ENCODE measurements at places on chromosomes 2 and 18.

- DNase-seq = no peak
Measured at GRCh38 chr2:199315299-199316179, 142.2 kb downstream of the SATB2 start.

GRCh38 chr2:10489842-10490555, 41.9 kb upstream of the ODC1 start:
- no peak for DNase-seq

DNA sequence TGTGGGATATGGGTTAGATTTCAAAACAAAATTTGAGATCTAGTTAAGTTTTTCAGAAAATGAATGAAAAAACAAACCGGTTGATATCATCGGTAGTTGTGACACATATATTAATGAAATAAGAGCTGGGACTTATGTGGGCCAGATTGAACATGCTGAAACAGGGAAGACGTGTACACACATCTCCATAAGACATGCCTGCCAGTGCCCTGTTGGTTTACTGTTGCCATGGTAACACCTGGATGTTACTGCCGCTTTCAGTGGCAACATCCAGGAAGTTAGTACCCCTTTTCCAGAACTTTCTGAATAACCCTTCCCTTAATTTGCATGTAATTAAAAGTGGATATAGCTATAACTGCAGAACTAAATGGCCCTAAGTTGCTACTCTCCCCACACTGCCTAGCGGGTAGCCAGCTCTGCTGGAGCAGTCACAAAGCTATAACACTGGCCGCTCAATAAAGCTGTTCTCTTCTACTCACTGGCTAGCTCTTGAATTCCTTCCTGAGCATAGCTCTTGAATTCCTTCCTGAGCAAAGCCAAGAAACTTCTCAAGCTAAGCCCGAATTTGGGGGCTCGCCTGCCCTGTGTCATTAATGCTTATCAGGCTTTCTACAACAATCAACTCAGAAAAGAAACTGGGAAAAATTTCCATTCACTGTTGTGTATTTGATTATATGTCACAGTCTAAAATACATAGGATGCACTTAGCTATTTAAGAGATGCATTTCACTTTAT, 776.3 kb upstream of the CDH7 start:
- no peak for DNase-seq

DNA sequence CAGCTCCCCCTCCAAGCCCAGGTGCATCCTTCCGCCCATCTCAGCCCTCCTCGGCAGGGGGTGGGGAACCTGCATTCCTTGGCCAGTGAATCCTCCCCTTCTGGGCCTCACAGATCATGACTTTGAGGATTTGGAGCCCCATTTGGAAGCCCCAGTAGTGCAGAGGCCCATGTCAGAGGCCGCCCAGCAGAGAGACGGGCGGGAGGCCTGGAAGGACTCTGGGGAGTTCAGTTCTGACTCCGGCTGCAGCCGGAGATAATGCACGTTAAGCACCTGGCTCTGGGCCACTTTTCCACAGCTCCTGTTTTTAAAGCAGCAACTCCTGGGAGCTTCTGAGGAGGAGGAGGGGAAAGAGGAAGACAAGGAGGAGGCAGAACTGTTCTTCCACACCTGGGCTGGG, 14.9 kb downstream of the ATOH8 start:
- no peak for DNase-seq

DNA sequence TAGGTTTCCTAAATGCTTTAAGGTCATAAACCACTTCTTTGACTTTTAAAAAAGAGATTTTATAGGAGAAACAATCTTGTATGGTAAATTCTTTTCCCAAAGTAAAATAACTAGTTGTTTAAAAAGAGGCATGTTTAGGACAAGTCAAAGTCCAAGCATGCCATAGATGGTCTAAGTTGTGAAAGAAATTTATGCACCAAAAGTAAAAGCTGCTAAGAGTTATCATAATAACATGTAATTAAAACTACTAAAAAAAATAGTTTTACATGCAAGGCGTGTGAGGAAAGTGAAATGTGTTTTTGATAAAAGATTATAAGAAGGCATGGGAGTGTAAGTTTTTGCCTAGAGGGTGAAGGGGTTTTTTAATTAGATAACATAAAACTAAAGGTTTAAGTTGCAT, 22.5 kb downstream of the FAM210A start:
- DNase-seq = no peak

DNA sequence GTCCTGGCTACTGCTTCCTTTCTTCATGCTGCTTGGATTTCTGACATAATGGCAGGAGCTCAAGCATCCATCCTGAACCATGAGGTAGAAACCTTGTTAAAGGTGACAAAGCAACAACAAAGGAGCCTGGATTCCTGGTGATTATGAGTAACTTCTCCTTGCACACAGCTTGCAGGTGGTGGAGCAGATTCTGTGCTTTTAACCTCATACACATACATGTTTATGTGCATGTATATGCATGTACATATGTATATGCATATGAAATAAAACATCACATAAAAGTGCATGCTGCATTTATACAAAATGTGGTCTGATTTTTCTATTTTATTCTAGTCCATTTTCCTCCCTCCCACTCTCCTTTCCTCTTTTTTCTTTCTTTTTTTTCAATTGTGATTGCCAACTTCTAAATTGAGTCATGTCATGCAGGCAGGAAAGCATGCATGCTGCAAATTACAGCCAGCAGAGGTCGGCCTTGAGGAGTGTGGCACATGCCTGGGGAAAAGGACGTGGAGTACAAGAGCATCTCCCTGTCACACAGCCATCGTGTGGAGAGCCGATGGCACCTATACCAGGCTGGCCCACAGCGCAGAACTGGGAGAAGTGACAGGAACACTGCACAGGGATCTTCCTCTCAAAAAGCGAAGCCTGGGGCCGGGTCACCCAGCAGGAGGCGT, 17.9 kb downstream of the LCT start:
- DNase-seq = no peak

- no peak for DNase-seq
Measured at GRCh38 chr2:66582987-66583880, 148.3 kb downstream of the MEIS1 start.

GRCh38 chr2:127575185-127575765, 39.8 kb downstream of the MYO7B start:
- DNase-seq = no peak

- DNase-seq = no peak
Measured at GRCh38 chr2:21228041-21228895, 104.5 kb downstream of the TDRD15 start.

GRCh38 chr18:60892855-60893254, 440.4 kb upstream of the CDH20 start:
- DNase-seq = no peak

DNA sequence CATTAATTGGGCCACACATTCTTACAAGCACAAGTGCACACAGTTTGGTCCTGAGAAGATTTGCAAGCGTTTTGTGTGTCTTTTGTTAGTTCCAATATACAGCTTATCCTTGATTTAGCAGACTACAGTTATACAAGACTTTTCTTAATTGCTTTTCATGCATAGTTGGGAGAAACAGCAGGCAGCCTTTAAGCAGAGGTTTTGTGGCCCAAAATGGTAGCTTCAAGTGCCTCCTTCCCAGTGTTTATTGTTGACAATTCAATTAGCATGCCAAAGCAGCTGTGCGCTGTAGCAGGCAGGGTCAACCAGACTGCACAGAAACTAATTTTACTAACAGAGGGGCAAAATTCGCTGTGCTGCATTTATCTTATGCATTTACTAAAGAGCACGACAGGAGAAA, 47.5 kb downstream of the FRZB start:
- no peak for DNase-seq

GRCh38 chr2:195477248-195477995, 179.6 kb upstream of the SLC39A10 start:
- DNase-seq = no peak

DNA sequence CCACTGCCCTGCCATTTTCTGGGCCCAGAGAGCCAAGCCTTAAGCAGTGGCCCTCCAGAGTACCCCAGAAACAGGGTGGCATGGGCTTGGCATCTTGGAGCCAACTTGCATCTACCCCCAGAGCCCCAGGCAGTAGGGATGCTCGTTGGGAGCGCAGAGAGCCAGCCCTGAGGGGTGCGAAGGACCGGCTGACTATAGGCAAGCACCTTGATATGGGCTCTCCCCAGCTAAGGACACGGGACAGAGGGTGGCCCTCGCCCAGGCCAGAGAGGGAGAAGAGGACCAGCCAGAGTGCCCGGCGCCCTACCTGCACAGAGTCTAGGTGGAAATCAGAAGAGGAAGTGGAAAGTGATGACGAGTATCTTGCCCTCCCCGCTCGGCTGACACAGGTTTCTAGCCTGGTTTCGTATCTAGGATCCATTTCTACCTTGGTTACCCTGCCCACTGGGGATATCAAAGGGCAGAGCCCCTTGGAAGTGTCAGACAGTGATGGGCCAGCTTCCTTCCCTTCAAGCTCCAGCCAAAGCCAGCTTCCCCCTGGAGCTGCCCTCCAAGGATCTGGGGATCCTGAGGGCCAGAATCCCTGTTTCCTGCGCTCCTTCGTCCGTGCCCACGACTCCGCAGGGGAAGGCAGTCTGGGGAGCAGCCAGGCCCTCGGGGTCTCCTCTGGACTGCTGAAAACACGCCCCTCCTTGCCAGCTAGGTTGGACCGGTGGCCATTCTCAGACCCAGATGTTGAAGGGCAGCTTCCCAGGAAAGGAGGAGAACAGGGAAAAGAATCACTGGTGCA, 16.2 kb downstream of the CEP68 start:
- DNase-seq = no peak

GRCh38 chr2:180004731-180005130, 2.4 kb downstream of the CWC22 start:
- no peak for DNase-seq

DNA sequence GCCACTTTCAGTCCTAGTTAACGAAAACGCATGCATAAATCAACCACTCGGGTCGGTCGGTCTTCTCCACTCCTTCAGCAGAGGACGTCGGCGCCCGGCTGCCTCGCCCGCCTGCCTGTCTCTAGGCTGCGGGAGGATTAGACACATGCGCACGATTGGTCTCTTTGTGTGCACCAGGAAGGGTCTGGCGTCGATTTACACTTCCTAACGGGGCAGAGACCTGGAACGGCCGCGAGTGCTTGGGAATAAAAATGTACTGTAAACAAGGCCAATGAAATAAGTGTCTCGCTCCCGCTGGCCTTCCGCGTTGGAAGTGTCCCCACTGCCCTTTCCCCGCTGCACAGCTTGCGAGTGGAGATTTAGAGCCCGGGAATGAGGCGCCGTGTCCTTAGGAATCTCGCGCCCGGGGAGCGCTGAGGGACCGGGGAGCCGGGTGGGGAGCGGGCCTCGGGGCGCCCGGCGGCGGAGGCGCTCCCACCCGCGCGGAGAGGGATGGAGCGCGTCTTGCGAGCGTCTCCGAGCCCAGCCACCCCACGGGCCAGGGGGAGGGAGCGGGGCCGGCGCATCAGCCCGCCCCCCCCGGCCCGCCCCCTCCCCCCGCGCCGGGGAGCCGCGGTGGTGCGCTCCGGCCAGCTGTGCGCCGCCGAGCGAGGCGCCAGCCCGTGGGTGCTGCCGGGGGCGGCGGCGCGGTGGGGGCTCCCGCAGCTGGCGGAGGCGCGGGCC, at the start of gene DOK6:
DOK6 (plus strand) TSS at position 636 of the 723 bp plus-strand sequence.
- DNase-seq = no peak

DNA sequence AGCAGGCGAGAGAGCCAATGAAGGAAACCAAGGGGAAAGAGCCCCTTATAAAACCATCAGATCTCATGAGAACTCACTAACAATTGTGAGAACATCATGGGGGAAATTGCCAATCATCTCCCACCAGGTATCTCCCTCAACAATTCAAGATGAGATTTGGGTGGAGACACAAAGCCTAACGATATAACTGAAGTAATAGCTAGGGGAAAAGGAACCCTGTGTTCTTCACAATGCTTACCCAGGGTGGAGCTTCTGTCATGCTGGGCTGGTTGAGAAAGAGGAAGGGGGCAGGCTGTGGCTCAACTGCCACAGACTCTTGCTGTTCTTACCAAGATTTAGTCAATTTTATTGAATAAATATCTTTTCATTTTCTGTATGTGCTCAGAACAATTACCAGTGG, 392.1 kb upstream of the HS6ST1 start:
- no peak for DNase-seq

DNA sequence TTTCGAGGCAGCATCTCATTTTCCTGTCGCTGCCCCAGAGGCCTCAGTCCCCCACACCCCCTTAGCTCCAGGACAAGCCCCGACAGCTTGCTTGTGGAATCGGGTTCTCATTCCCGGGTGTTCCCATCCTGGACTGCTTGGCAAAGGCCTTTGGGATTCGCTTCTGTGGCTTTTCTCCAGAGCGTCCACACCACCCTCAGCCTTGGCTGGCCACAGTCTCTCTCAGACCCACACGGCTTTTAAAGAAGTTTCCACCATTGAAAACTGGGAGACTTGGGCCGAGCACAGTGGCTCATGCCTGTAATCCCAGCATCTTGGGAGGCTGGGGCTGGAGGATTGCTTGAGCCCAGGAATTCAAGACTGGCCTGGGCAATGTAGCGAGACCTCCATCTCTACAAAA, 2.7 kb downstream of the ESPNL start:
- no peak for DNase-seq

DNA sequence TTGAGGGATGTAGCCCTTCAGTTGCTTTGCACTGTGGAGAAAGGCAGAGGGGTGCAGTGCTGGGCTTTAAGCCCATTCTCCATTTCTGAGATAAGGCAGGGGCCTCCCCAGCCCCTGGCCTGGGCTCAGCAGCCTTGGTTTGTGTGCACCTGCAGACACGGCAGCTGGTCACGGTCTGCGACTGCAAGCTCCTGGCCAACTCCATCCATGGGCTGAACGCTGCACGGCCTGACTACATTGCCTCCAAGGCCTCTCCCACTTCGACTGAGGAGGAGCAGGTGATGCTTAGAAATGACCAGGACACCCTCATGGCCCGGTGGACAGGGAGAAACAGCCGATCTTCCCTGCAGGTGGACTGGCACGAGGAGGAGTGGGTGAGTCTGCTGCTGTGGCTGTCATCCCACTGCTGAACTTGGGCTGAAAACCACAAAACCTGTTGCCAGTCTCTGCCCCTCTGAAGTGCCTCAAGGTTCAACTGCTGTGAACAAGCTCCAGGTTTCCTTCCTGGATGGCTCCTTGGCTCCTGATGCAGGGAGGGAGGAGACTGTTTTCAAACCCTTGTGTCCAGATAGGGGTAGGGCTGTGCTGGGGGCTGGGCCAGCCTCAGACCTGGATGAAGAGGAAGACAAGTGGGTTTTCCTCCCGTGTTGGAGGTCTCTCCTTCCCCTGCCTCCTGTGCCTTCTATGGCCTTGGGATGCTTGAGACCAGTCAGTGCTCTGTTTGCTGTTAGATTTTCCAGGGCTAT, 54.0 kb downstream of the COA5 start:
- no peak for DNase-seq

DNA sequence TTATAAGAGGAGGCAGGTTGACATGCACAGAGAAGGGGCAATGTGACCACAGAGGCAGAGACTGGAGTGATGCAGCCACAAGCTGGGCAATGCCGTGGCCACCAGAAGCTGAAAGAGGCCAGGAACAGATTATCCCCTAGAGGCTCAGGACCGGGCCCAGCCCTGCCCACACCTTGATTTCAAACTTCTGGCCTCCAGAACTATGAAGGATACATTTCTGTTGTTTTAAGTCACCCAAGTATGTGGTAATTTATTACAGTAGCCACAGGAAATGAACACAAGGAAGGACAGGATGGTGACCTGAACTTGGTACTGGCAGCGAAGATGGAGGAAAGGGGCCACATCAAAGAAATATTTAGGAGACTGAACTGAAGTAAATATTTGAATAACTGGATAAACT, 66.8 kb upstream of the RIOK3 start:
- DNase-seq = no peak

GRCh38 chr18:79548077-79548450, 131.5 kb upstream of the CTDP1 start:
- no peak for DNase-seq
